ENCODE measurements at places on chromosomes 4 and X. TPM values are rescaled to one million over a fixed set of nuclear protein-coding genes. Genes with fewer than 3 reads are reported as not detected.
A peak's percentile ranks its signal among the peaks of the same experiment; 100 is the strongest.

DNA sequence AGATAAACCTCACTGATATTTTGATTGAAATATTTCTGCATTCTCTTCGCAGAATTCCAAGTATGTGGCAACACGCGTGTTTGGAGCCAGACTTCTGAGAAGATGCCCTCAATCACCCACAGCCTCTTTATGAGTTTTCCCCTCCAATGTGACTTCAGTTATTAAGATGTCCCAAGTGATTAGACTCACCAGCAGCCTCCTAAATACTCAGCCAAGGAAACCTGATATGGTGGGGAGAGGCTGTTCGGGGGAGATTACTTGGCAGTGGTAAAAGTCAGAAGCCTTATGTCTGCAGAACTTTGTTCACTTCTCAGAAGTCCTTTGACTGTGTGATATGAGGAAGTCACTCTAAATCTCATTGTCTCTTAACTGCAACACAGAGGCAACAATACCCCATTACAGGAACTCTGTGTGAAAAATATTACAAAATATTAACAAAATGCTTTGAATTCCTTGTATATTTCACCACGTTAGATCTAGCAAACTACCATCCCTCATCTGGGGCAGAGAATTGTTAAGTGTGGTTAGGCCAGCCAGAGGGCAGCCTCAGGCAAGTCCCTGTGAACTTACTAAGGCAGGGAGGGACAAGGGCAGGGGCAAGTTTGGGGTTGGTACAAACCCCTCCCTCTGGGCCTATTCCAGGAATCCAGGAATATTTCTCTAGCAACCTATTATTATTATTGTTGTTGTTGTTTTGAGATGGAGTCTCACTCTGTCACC, 151.4 kb upstream of the USP9X start:
- no peak for DNase-seq

- no peak for DNase-seq
Measured at GRCh38 chr4:175378372-175378771, 433.7 kb downstream of the GPM6A start.

GRCh38 chr4:176302283-176303275, 17.2 kb upstream of the SPCS3 start:
- DNase-seq: peak; percentile 61

GRCh38 chr4:74486905-74487304, 42.0 kb downstream of the AREG start:
- DNase-seq: no peak

DNA sequence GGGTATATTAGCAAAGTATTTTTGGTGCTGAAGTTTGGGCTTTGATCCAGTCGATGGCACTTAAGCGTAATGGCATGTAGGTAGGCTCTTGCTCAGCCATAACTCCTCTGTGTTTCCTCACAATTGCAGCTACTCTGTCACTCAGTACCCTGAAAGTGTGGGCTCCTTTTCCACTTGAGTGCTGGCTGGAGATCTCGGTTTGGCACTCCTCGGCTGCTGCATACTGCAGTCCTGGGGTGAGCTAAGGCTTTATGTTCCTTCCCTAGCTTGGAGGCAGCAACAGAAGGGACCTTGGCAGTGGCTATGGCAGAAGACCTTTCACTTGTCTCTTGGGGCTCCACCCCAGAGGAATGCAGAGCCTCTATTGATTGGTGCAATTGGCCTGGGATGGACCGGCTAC, 106.7 kb upstream of the GRXCR1 start:
- no peak for DNase-seq

GRCh38 chr4:78901882-78902281, 37.4 kb downstream of the PAQR3 start:
- DNase-seq: no peak

GRCh38 chr4:102620697-102621497, 119.7 kb downstream of the NFKB1 start:
- DNase-seq: peak; percentile 38

DNA sequence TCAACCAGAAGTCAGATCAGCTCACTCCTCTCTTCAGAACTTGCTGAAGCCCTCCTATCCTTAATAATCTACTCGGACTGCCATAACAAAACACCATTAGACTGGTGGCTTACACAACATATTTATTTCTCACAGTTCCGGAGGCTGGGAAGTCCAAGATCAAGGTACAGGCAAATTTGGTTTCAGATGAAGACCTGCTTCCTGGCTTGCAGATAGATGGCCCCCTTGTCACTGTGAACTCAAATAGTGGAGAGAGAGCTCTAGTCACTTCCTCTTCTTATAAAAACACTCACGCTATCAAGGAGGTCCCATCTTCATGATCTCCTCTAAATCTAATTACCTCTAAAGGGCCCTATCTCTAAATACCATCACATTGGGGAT, 125.1 kb downstream of the CAMK2D start:
- DNase-seq: no peak

DNA sequence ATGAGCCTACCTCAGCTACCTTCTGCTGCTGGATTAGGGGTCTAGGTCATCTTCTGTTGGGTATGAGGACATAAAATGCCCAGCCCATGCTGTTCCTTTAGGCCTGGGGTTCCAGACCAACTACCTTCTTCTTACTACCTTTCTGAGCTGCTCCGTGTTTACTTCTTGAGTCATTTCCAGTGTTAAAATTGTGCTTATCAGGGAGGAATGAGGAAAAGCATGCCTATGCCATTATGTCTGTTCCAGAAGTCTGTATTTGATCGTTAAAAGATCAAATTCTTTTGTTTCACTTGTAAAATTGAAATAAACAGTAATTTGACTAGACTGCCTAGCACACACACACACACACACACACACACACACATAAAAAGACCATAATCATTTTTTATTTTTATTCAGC, 1912.7 kb upstream of the TENM3 start:
- no peak for DNase-seq

DNA sequence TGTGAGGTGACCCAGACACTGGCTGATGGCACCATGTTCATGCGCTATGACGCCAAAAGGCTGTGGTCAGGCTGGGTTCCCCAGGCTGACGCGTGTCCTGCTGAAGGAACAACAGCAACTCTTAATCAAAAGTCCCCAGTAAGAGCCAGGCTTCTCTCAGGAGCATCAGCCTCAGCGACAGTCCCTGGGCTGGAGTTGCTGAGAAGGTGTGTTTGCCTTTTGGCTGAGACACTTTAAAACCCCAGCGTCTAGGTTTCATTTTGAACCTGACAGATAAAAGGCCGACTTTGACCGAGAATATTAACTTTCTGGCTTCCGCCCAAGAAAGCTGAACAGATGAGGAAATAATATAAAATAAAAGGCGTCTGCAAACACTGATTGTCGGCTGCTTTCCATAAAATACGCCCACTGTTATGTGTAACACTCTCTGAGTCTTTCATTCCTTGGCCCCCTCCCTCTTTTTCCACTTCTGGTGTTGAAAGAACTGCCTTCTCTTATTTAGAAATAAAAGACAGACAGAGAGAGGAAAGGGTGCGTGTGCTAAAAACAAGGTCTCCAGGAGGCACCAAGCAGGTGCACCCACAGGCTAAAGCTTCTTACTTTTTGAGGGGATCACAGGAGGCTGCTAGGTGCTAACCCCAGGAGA, 373.6 kb downstream of the MID1IP1 start:
- no peak for DNase-seq

DNA sequence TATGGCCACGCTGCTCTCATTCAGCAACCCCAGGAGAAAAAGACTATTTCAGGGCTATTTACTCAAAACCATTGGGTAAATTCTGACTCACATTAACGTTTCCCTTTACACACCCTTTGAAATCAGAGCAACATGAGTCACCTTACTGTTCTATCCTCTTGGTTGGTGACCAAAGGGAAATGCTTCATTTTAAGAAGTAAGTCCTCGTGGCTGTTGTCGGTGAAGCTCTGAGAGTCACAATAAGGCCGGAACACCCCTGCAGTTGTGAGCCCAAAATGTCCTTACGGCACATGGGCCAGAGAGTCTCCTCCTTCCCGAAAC, 56.3 kb upstream of the SPRY1 start:
- peak; percentile 52 for DNase-seq

- no peak for DNase-seq
Measured at GRCh38 chr4:829291-829690, 3.4 kb upstream of the CPLX1 start.

DNA sequence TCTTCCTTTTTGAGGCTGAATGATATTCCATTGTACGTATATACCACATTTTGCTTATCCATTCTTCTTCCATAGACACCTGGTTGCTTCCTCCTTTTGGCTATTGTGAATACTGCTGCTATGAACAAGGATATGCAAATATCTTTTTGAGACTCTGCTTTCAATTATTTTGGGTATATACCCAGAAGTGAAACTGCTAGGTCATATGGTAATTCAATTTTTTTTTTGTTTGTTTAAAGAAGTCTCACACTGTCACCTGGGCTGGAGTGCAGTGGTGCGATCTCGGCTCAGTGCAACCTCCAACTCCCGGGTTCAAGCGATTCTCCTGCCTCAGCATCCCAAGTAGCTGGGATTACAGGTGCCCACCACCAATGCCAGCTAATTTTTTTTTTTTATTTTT, 75.3 kb downstream of the METTL14 start:
- no peak for DNase-seq

Gene GAGE12F
- not detected for polyA plus RNA-seq

Gene PF4V1
- 0.83 TPM for polyA plus RNA-seq

Gene CLNK
- not detected for polyA plus RNA-seq

Gene HCFC1
- polyA plus RNA-seq: 2.7 TPM
